ENCODE measurements at places on chromosomes 12 and 14.

GRCh38 chr12:54009171-54010052 is 627 bp downstream of the HOXC8 start:
- peak; percentile 62 for DNase-seq

GRCh38 chr12:107184359-107184930 is 91.1 kb upstream of the CRY1 start:
- DNase-seq: no peak

GRCh38 chr12:126772171-126772864 is 1494.7 kb upstream of the TMEM132C start:
- peak; percentile 63 for DNase-seq

DNA sequence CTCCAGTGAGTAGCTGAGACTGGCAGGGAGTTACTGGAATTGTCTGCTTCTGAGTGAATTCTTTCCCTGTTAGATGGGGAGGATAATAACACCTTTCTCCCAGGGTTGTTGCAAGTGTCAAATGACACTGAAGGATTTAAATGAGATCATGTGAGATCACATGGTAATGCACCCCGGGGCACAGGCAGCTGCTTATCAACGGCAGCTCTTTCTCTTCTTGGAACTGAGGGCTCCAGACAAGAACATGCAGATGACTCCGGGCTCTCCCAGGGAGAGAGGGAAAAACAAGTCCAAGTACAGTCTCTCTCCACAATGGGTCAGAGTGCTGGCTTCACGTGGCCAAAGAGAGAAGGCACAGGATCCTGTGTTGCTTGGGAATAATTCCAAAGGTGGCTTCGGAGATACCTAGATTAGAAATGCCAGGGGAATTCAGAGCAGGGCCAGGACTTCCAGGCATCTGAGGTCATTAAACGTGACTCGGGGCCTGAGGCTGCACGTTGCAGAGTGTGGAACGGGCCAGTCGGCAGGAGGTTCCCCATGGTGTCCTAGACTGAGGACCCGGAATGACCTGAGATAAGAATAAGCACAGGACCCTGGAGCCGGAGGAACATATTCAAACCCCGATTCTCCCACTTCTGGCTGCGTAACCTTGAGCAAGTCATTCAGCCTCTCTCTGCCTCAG is 109.2 kb downstream of the PRMT8 start:
- DNase-seq: no peak

- no peak for DNase-seq
Observed at GRCh38 chr12:129641926-129642325, 261.9 kb downstream of the TMEM132D start.

GRCh38 chr12:3529281-3529680 is 38.3 kb downstream of the PRMT8 start:
- no peak for DNase-seq

DNA sequence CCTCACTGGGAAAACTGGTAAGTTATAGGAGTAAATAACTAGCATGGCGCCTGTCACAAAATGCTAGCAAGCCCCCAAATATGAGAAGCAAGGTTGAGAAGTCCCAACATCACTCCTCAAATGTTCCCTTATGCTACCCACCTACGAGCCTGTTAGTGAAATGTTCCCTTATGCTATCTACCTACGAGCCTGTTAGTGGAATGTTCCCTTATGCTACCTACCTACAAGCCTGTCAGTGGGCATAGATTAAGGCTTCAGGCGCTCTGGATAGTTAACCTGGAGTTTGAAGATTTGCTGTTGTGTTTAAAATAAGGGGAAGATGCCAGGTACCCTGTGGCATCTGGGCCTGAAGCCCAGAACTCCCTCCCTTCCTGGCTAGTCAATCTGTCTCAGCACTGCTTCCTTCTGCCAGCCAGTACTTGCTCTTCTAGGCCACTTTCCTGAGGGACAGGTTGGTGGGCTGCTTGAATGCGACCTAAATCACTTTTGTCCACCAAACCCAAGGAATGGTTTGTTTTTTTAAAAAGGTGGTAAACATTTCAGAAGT is 67.1 kb upstream of the SINHCAF start:
- no peak for DNase-seq

All from suppressor macrophage treated with lipopolysaccharide for 1 hour (primary cell).